ENCODE measurements at places on chromosomes 6 and 20.
A peak's percentile ranks its signal among the peaks of the same experiment; 100 is the strongest.

- no peak for DNase-seq
Measured at GRCh38 chr20:52971498-52972189, 514 bp upstream of the TSHZ2 start.

DNA sequence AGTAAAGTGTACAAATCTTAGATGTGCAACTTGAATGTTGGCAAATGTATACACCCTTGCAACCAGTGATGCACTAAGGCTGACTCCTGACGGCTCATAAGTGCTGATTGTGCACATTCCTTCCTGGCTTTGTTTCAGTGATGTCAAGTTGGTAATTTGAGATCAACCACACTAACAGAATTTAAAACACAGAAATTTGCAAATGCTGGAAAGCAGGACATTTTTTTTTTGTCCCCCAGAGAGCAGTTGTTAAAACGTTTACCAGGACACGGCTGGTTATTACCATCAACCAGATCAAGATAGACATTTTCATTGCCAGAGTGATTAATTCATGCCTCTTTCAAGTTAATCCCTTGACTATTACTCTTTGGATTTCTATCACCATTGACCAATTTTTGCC lies 735.6 kb downstream of the RFPL4B start:
- DNase-seq = no peak

- DNase-seq = no peak
Measured at GRCh38 chr6:169237496-169238134, 16.0 kb downstream of the THBS2 start.

DNA sequence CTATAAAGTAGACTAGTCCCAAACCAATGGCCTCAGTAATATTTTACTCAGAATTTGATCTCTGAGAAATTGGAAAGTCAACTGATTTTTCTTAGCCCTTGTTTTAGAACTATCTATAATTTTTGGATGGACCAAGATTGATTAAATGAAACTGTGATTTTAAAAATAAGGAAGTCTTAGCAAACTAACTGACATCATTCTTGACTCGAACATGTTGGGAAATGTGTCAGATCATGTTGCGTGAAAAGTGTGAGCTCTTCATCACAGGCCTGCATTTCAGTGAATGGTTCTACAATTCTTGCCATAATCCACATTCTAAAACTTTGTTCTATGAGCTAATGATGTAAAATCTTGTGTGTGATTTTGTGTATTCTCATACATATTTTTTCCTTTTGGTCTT lies 11.0 kb downstream of the TNFAIP3 start:
- DNase-seq = no peak

DNA sequence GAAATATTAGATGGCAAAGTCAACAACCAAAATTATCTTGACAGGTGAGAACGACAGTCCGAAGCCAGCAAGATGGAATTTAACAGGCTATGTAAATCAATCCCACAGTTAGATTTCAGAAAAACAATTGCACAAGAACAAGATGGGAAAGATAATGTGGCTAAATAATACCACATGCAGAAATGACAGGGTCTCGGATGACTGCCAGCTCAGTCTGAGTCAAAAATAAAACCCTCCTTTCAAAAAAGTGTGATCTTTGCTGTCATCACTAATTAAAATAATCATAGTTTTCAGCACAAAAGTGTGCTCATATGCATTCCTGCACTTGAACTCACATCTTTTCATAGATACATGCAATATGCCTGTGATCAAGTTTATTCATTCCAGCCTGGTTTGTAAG lies 25.9 kb downstream of the FOXQ1 start:
- no peak for DNase-seq

GRCh38 chr6:163415620-163416556 lies 1.4 kb downstream of the QKI start:
- peak; percentile 85 for DNase-seq

DNA sequence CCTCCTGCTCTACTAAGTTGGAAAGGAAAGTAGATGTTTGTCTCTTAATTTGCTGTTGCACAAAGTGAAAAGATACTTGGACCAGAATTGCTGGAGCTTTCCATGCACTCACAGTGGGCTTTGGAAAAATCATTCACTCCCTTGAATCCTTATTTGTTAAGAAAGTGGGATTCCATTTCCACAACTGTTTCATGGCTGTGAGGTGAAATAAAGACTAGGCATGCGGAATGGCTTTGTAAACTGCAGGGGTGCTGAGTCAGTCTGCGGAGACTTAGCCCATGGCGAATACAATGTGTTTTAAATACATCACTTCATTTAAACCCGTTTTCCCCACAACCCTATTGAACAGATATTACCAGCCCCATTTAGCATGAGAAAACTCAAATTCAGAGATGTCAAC lies 36.8 kb upstream of the CLDN20 start:
- DNase-seq = no peak

DNA sequence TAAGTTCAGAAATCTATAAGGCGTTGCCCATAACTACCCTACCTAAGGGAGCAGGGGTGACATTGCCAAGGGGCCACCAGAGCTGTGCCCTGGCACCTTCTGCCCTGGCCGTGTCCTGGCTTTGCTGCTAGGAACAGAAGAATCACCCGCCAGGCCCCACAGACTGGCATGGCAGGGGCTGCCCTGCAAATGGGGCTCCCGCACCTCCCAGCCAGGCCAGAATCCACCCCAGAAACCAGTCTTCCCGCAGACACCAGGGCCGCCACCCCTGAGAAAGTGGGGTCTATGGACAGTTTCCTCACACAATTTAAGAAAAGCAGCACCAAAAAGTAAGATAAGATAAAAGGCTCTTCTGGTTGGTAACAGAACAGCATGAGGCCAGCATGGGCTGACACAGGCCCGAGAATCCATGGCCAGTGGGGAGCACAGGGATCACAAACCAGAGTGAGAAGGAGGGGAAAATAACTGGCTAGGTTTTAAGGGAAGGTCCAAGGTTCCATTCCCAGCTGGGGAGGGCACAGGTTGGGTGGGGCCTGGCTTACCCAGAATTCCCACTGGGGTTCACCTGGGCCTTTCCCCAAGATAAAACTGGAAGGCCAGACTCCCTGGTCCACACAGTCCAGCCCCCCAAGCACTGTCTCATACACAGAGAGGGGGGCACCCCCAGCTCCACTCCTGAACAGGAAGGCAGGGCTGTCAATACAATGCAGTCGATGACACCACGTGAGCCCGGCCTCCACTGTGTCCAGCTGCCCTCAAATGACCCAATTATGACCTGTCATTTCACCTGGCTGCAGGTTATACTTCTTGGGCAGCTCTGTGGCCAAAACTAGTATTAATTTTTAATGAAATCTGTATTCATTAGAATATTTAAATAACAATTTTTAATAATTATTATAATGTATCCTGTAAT lies 59.4 kb downstream of the PYGB start:
- DNase-seq = no peak

DNA sequence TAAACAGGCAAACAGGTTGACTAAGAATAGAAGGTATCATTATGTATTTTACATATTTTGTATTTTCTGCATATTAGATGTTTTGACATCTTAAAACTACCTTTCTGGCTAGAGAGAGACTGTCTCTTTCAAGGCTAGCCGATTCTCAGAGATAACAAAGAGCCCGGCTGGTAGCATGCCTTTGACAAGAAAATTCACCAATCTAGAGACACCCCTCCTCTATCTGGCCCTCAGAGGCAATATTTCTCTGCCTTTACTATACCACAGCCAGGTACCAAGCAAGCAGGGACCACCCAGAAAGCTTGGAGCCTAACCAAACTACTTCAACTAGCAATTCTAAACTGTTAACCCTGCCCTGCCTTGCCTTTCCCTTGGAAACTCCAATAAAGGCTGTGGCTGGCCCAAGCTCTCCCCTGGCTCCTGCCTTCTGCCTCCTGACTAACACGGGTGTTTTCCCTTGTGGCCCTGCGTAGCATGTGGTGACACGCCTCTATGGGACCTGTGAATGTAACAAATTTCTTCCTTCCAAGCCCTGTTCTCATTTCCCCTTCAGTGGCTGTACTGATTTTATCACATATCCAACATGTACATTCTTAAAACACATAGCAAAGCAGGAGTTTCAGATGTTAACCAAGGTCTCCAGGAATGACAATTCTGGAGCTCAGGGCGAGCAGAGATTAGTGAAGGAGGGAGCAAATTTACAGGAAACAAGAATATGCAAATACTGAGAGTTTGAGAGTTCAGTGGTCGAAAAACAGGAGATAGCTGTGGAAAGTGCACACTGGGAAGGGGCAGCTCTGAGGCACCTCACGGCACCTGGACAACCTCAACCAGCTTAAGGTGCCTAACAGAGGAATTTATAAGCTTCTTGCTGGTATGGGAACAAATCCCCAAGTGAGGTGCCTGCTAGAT lies 120.8 kb downstream of the BACH2 start:
- no peak for DNase-seq

- DNase-seq = no peak
Measured at GRCh38 chr6:37531026-37531425, 31.3 kb upstream of the CCDC167 start.

DNA sequence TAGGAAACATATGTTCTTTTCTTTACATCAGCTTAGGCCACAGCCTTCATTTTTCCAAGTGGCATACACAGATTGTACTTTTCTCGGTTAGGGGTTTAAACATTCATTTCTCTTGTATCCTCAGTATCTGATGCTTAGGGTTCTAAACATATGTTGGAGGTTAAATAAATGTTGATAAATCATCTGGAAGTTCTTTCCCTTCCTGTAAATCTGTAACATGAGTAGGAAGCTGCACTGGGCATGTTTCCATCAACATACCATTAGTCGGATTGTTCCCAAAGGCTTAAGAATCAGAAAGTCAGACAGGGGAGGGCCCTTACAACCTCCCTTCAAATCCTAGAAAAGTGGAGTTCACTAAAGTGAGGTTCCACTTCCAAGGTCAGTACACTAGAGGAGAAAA lies 54.8 kb upstream of the BCLAF1 start:
- no peak for DNase-seq

- DNase-seq = no peak
Measured at GRCh38 chr6:110239526-110240274, 59.5 kb downstream of the CDC40 start.

DNA sequence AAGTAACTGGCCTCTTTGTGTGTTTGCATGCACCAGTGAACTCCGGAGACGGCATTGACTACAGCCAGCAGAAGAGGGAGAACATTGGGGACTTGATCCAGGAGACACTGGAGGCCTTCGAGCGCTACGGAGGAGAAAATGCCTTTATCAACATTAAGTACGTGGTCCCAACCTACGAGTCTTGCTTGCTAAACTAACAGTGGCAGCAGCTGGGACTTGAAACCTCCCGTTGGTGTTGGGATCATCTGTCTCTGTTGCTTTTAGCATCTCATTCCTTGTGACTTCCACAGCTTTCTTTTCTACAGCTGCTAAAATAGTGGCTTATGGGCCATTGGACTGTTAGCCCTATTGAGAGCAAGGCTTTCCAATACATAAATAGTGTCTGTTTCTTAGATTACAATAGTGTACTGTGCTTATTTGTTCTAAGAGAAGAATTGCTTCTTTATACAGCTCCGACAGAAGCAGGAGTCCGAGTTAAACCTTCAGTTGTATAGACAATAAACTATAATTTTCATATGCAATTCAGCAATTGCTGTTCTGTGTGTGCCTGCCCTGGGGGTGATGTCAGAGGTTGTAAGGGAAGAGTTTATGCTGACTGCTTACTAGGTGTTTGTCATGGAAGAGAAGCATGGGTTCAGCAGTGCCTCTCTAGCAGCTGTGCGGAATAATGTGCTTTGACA lies 99.6 kb upstream of the QKI start:
- DNase-seq = no peak

DNA sequence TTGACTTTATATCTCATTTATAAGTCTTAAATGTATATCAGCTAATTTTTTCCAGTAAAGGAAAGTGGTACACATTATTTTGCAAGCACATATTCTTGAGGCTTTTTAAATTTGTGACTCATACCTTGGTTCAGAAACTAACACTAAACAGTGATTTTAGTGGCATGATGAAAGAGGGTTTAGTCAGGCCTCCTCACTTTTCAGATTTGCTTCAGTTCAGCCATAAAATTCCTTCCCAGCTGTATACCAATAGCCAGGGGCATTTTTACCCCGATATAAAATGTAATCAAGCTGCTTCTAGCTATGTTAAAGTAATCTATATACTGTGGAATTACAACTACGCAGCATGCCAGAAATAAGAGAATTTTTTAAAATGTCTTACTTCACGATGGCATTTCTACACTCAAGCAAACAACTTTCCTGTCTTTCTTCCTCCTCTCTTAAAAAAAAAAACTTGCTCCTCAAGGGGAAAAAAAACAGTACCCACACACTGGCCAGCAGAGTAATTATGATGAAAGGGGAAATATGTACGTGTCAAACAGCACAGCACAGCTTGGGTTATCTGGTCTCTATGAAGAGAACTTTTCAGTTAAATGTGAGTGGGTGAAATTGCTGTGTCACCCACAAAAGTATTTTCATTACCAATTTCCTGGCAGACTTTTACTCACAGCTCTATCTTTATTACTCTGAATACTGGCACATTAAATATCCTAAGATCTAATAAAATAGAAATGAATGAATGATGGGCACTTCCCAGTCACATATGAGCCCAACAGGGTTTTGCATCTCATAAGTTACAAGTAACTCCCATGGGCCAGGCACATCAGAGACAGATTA lies 244.8 kb upstream of the TENT5A start:
- peak; percentile 34 for DNase-seq

- DNase-seq = peak; percentile 65
Measured at GRCh38 chr6:104789770-104790190, 69.9 kb downstream of the HACE1 start.

- DNase-seq = no peak
Measured at GRCh38 chr6:55960344-55960743, 85.0 kb upstream of the BMP5 start.

DNA sequence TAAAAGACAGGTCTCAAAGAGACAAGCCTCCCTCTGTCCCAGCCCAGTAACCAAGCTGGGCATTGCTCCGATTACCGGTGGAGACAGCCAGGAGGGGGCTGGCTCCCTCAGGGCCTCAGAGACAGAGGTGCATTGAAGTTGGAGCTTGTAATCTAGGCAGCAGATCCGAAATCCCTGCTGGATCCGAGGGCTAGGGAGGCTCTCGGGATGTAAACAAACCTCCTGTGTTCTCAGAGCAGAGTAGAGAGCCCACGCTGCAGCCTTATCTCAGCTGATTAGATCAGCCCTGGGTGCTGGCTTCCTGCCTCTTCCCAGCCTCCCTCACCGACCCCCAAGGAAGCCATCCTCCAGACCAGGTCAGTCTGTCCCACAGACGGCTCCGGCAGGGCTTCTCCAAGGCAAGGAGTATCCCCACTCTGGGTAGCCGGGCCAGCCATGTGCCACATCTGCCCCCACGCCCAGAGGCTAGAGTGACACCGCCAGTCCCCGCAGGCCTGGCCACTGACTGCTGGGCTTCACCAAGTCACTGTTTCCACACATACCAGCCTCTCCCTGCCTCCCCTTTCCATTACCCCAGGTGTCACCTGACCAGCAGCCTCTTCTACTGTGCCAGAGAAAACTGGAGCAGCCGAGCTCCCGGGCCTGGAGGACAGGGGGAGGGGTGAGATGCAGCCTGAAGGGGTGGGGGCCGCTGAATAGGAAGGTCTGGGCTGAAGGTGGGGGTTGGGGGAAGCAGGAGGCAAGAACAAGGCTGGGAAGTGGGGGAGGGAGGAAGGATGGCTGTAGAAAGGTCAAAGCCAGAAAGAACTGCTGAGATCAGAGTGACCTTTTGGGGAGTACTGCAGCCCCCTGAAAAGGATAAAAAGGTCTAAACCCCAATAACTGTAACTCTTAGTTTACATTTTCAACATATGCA lies 6.0 kb downstream of the SDC4 start:
- DNase-seq = no peak

- no peak for DNase-seq
Measured at GRCh38 chr6:105494688-105495087, 91.8 kb upstream of the PREP start.

All from NB4 (cell line).